ENCODE measurements at places on chromosomes 5 and 9.

- DNase-seq = no peak
These were observed 39.2 kb downstream of the TSTD2 start for GRCh38 chr9:97593960-97594359.

GRCh38 chr5:59116231-59116865 lies 533.5 kb downstream of the RAB3C start:
- DNase-seq = no peak

GRCh38 chr5:2566284-2566683 lies 185.2 kb downstream of the IRX2 start:
- DNase-seq = no peak

DNA sequence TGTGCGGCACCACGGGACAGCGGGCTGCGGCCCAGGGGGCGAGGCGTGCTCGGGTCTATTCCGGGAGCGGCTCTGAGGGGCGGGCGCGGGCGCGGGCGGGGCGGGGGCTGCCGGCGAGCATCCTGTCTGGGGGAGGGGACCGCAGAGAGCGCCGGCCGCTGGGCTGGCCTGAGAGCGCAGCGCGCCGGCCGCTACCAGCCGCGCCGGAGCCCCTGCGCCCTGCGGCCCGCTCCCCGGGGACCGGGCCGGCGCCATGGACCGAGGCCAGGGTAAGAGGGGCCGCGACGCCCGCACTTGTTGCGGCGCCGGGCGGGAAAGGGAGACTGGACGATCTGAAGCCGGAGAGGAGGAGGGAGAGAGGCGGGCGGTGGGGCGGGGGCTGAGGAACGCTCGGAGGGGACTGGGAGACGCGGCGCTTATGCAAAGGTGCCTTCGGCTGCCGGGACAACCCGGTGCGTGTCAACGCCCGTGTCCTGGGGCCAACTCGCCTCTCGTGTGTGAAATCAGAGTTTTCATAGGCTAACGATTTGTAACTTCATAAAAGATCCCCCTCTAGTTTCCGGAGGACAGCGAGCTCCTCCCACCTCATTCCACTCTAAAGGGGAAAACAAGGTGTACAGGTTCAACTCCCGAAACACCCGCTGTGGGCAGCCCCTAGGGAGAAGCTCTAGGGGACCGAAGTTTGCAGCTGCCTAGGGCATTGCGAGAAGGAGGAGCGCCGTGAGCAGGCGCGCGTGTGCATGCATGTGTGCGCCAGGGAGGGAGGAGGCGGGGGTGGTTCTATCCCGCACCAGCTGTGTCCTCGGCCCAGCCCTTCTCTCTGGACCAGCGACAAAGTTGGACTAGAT lies at the start of gene AFAP1L1:
AFAP1L1 (plus strand) TSS at position 144 of the 848 bp plus-strand sequence; CDS start at position 254, 110 bp downstream.
- DNase-seq = peak; percentile 36

DNA sequence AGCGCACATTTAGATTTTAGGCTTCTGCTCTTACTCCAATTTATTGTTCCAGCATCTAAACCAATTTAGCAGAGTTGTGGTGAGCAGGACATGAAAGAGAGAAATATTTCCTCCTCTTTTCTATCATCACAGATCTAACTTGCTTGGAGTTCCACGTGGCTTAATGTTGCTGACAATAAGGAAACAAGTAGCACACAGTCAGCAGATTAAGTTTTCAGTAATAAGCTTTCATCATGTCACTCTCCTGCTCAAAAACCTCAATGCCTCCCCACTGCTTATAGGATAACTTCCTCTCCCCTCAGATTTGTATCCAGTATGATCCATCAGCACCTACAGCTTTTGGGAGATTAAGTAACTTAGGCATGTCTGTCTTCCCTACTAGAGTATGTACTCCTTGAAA lies 10.4 kb upstream of the SSBP2 start:
- no peak for DNase-seq

DNA sequence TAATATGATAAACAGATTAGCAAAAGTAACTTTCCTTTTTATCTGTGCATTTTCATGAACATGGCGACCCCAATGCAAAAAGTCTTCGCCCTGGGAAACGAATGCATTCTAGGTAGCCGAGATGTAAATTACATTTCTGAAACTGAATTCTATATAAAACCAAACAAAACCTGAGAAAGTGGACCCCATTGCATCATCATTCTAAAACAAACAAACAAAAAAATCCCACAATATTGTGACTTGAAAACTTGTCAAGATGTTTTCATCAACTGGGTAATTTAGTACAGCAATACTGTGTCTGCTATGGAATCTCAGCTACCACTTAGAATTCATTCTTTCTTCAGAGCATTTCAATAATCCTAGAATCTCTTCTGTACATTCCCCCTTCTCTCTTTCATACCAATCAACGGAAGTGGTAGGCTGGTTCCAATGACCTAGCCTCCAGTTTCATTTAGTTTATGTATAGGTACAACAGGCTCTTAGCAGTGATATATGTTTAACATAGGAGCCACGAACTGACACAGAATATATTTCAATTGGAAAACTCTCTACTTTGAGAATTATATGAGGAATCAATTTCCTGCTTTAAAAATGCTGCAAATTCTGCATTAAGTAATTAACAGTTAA lies 85.6 kb downstream of the FBXW11 start:
- DNase-seq = no peak

DNA sequence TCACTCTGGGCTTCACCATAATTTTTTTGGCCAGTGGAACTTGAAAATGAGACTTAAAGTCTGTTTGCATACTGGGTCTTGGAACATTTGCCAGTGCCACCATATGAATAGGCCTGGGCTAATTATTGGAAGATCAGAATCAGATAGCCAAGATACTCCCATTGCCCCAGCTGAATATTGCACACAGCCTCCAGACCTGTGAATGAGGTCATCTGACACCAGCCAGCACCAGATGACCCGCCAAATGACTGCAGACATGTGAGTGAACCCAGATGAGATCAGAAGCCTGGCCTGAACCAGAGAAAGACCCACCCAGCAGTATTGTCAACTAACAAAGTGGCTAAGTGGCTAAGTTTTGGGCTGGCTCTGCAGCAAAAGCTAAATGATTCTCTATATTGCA lies 220.5 kb upstream of the MPDZ start:
- DNase-seq = no peak

DNA sequence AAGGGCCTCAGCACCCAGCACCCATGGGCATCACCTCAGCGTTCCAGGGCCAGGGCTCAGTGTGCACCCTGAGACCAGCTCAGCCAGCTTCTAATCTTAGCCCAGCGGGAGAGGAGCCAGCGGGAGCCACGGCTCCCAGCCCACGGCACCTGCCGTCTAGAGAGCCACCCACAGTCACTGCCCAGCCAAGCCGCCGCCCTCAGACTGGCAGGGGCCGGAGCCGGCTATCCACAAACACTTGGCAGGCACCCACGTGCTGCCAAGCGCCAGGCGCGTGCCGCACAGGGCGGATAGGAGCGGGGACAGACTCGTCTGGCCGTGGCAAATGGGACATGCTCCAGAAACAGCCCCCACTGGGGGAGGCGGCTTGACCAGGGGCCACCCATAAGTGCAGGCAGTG lies 18.6 kb downstream of the BRD3 start:
- DNase-seq = no peak

DNA sequence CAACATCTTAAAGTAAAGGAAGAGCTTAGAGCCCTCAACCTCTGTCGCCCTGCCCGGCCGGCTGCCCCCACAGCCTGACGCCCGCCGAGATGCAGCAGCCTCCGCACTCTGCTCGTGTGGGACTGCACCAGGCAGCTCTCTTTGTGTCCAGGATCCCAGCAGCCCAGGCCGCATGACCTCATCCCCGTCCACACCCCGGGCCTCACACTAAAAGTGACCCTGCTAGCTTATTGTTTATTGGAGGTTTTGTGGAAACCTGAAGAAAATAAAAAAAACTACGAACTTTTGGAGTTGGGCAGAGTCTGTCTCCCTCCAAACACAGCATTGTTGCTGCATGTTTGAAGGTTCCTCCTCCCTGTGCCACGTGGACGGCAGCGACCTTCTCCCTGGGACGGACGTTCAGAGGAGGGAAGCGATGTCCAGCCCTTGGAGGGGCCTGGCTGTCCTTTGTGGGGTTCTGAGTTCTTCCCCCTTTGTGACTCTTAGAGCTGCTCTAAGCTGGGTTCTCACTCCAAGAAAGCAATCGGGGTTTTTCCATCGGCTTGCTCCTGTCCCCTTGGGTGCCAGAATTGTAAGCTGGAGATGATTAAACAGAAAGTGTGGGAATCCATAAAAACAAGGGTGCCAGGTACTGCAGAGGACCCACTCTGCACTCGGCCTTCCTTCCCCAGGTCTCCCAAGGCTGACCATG lies 103.5 kb upstream of the COL5A1 start:
- no peak for DNase-seq

GRCh38 chr9:72600671-72601070 lies 79.3 kb downstream of the TMC1 start:
- no peak for DNase-seq

GRCh38 chr5:170474489-170475274 lies 29.1 kb upstream of the KCNIP1 start:
- no peak for DNase-seq

GRCh38 chr9:3336951-3337350 lies 188.8 kb downstream of the RFX3 start:
- no peak for DNase-seq

- no peak for DNase-seq
These were observed 123.9 kb downstream of the RAB3C start for GRCh38 chr5:58706736-58707135.

GRCh38 chr9:125519734-125520133 lies 187.3 kb downstream of the MAPKAP1 start:
- no peak for DNase-seq

DNA sequence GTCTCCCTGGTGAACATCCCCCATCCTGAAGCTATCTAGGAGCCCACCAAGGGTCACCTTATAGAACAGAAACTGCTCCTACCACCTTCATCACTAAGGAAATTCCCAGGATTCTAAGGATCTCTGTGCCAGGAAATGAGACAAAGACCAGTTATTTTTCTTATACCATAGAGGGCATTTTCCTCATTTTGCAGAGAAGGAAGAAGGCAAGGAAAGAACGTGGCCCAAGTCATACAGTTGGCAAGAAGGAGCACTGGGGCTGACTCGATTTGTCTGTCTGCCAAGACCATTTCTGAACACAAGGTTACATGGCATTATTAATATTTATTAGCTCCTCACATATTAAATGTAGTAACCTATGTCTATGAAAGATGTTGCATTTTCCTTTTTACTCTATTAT lies 49.6 kb upstream of the TNFSF15 start:
- no peak for DNase-seq

DNA sequence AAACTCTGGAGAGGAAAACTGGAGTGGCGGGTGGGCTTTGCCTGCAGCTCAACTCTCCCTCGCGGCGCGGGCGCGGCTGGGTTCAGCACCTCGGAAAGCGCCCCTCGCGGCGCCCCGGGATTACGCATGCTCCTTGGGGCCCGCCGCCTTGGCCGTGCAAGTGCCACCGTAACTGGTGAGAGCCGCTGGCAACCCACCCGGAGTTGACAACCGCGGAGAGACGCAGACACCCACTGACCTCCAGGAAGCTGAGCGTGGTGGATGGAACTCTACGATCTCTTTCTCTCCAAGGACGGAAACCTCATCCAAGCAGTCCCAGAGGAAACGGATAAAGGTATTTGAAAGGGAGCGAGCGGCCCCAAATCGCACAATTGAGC lies 194 bp upstream of the RXFP3 start:
- peak; percentile 16 for DNase-seq

DNA sequence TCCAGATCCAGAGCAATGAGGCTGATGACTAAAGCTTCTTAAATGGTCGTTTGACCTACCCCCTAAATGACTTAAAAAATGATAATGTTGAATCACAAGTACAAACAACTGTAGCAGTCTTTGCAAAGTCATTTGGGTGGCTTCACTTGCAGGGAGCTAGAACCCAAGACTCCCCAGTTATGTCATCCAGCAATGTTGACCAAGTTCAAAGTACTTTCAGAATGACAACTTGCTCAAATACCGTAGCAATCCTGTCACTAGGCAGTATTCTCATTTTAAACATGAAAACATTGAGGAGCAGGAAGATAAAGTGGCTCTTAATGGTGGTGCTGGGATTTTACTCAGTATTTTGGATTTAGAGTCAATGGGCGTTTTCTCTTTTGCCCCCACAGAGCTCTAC lies 1217.0 kb upstream of the DMAC1 start:
- DNase-seq = no peak

DNA sequence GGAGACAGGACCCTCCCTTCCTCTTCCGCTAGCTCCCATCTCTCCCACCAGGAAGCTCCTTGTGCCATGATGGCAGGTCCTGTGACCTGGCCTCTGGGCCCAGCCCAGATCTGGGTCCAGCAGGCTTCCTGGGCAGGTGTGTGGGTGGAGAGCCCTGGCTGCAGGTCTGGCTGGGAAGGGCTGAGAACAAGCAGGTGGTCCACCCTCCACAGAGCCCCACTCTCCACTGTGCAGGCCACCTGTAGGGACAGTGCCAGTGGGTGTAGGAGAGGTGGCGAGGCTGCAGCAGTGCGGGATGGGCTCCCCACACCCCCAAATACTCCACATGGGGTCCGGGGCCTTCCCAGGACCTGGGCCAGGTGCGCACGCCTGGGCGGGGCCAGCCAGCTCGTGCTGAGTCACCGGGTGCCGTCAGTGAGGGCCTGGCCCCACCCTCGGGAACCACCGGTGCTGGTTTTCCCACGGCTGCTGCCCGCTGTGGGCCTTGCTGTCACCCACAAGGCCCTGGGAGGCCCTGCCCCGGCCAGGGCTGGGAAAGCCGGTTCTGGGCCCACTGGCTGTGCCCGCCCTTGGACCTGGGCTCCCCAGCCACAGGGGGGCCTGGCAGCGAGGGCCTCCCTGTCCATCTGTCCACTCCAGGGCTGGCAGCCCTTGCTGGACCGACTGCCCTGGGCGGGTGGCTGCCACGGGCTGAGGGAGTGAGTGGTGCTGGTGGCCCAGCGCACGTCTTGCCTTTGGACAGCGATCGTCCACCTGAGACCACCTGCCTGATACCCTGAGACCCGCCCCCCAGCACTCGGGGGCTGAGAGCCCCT lies 9.3 kb upstream of the NRARP start:
- DNase-seq = peak; percentile 45

DNA sequence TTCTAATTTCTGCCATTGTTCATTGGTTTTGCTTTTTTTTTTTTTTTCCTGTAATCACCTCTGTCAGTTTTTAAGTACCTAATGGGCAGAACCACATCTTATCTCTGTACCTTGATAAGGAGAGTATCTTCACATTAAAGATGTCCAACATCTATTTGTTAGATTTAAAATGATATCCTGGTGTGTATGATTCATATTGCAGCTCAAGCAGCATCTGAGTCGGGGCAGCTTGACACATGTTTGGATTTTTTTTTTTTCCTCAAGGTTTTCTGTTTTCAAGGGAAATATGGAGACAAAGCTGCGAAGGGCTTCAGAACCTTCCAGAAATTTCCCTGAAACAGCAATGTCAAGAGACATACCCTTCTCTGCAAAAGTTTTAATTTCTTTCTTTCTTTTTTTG lies 164.7 kb downstream of the DOCK2 start:
- no peak for DNase-seq

Data from CD4-positive, alpha-beta T cell treated with Interleukin-17A for 4 hours (primary cell).